Skeletal muscle cell (primary cell): ENCODE measurements at places on chromosomes 3 and 15.

DNA sequence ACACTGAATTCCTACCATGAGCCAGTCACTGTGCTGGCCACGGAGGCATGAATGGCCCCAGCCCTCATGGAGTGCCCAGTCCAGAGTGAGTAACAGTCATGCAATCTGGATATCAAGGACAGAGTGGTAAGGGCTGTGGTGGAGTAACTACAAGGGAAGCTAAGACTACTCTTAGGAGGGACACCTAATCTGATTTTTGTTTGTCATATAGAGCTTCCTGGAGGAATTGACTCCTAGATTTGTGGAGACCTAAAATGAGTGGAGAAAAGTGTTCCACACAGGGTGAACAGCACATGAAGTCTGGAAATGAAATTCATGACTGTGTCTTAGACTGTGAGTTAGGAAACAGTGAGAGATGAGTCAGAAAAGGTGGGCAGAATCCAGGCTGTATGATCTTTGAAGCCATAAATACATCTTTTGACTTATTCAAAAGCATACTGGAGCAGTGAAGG lies 219.9 kb downstream of the NFKBIZ start:
- DNase-seq = peak; percentile 80

GRCh38 chr3:39970982-39971381 lies 161.6 kb downstream of the MYRIP start:
- no peak for DNase-seq

DNA sequence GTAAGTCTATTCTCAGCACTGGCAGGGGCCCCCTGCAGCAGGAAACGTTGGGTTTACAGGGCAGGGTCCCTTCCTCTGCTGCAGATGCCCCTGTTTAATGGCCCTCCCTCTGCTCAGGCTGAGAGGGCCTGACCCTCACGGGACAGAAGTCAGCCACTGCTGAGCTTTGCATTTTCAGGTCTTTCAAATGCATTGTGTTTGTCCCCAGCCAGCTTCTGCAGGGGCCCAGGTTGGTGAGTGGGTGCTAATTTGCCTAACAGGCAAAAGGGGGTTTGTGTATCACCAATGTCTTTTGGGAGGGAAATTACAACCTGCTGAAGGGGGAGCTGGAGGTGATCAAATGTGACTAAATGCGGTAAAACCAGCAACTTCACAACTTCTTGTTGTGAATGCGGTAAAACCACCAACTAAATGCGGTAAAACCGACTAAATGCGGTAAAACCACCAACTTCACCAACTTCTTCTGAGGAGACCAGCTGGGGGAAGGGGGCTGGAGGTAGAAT lies 44.8 kb upstream of the UBE2E1 start:
- DNase-seq = no peak

DNA sequence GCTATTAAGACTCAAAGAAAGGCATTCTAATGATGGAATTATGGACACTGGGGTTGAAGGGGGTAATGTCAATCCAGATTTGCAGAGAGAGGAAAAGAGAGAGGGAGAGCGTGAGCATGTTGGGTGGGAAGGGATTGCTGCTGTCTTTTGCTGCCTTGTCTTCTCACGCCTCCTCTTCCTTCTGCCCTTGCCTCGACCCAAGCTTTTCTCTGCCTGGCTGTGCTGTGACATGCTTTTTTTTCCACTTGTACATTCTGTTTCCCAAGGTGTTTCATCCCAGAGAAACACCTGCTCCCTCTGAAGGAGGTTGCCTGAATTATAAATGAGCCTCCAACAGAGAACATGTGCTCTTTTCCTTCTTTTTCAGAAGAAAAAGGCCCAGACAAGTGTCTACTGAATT lies 80.3 kb downstream of the BDH1 start:
- DNase-seq = no peak

- no peak for DNase-seq
These were observed 378.2 kb upstream of the AZI2 start for GRCh38 chr3:28726840-28727239.

- DNase-seq = no peak
These were observed 211.1 kb upstream of the STT3B start for GRCh38 chr3:31321620-31322019.

GRCh38 chr3:57019057-57019456 lies 41.4 kb upstream of the SPATA12 start:
- DNase-seq = no peak

DNA sequence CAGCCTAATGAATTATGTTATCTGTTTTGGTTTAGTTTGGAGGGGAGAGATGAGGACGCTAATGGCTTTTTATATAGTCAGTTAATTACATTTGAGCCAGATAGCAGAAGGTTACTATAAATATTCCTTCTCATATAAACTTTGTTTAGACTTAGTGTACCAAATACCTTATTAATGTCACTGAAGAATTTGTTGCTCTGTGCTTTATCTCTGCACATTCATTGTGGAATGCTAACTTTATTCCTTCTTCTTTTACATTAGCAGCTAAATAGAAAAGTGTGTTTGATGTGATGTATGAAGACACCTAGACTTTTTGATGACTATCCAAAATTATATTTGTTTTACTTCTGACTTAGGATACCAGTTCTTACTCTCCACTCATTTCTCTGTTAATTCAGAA lies 105.2 kb downstream of the EPHA3 start:
- DNase-seq = no peak

DNA sequence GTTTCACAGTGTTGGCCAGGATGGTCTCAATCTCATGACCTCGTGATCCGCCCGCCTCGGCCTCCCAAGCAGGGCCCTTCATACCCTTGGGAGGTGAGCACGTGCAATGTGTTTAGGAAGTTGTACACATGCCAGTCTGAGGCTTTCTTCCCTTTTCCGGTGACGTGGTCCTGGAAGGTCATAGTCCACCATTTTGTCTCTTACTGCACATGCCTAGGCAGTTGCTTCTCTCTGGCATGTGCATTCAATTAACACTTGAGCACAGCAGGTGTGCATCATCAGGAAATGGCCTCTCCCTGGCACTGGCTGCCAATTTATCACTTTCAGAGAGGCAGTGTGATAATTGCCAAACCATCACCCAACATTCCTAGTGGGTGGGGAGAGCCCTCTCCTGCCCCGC lies 21.7 kb upstream of the SELENOK start:
- no peak for DNase-seq

DNA sequence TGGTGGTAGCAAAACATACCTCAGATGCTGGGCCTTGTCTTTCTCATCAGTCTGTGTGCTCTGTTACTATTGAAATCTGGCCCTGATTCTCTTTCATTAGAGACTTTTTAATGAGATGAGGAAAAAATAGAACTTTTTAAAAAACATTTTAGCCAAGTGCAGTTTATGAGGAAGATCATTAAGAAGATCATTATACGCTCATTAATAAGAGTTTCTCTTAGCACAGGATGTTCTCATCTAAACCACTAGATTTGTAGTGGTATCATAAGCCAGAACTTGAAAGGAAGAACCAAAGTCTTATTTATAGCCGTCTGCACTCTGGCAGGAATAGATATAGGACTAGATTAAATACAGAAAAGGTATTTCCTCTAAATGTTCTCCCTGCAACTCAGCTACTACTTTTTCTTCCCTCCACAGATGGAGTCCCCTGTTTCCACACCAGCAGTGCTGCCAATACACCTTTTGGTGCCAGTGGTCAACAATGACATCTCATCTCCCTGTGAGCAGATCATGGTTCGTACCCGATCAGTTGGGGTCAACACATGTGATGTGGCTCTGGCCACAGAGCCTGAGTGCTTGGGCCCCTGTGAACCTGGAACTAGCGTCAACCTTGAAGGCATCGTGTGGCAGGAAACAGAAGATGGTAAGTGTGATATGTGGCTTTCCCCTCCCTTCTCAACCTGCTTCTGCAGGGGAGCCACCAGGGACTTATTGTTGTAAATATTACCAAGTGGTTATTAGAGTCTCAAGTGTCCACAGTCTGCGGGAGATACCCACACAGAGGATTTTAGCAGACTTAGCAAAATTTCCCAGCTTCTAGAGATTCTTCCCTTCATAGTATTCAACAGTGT lies 152.8 kb downstream of the RBPMS2 start:
- DNase-seq = no peak
